ENCODE measurements at places on chromosomes 12 and 14.

- H3K36me3 ChIP-seq, result no peaks in the 10 kb centered on the region
- H3K27ac ChIP-seq, result no peak overlapping the region
- no peaks in the 10 kb centered on the region for H3K27me3 ChIP-seq
- no peaks in the 10 kb centered on the region for H3K4me1 ChIP-seq
These were observed 41.8 kb upstream of the FRMD6 start for GRCh38 chr14:51609955-51610283.

- DNase-seq, result no peak
- no peaks in the 10 kb centered on the region for H3K27me3 ChIP-seq
- peak overlapping the region; percentile 71 for H3K27ac ChIP-seq
- no peaks in the 10 kb centered on the region for H3K4me1 ChIP-seq
- H3K36me3 ChIP-seq, result no peaks in the 10 kb centered on the region
These were observed 23.2 kb upstream of the BICD1 start for GRCh38 chr12:32083489-32083888.

DNA sequence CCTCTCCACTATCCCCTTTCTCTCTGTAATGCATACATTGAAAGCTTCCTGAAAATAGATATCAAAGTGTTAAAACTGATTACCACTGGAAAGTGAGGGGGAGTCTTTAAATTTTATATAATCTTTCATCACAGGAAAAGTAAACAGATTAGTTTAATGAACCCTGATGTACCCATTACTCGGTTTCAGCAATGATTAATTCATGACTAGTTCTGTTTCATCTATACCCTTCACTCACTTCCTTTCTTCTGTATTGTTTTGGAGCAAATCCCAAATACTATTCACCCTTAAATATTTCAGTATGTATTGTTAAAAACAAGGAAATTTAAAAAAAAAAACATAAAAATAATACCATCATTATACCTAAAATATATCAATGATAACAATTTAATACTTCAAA is 67.3 kb upstream of the TMCC3 start:
- no peaks in the 10 kb centered on the region for H3K36me3 ChIP-seq
- H3K27me3 ChIP-seq, result no peaks in the 10 kb centered on the region
- DNase-seq, result no peak
- no peak overlapping the region for H3K27ac ChIP-seq

DNA sequence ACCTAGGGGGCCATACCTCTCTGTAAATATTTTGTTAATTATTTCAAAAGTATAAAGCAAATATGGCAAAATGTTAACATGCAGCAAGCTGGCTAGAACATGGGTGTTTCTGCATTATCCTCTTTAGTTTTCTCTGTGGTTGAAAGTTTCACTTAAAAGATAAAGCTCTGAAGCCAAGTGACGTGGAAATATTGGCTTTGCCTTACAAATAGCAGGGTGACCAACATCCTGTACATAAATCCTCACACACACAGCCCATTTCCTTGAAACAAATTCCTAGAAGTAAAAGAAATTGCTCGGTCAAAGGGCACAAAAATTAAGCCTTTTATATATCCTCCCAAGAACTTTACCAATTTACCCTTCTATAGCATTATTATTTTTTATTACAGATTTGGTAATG is 10.6 kb upstream of the VWF start:
- no peaks in the 10 kb centered on the region for H3K4me1 ChIP-seq
- H3K27ac ChIP-seq, result no peak overlapping the region
- no peaks in the 10 kb centered on the region for H3K36me3 ChIP-seq
- no peaks in the 10 kb centered on the region for H3K27me3 ChIP-seq
- H3K4me3 ChIP-seq, result no peak overlapping the region
- DNase-seq, result no peak

DNA sequence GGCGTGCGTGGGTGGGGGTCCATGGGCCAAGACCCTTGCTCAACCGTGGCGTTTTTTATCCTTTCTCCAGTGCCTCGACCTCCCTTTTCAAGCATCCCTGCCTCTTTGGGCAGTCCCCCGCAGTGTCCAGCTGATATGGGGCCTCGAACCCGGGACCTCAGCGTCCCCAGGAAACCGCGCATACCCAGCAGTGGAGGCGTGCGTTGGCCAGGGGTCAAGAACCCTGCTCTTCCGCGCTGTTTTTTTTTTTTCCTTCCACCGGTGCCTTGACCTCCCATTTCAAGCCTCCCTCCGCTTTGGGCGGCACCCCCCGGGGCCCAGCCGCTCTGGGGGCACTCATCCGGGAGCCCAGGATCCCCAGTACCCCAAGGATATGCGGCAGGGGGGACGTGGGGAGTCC is 325.8 kb downstream of the ALG10 start:
- H3K36me3 ChIP-seq, result no peaks in the 10 kb centered on the region
- H3K4me1 ChIP-seq, result no peaks in the 10 kb centered on the region
- no peak for DNase-seq

GRCh38 chr14:91418387-91419043 is 895 bp upstream of the CCDC88C start:
- H3K4me3 ChIP-seq, result peak overlapping the region; percentile 39
- no peaks in the 10 kb centered on the region for H3K27me3 ChIP-seq
- no peak overlapping the region for H3K27ac ChIP-seq

- H3K36me3 ChIP-seq, result no peaks in the 10 kb centered on the region
- H3K27me3 ChIP-seq, result no peaks in the 10 kb centered on the region
- H3K27ac ChIP-seq, result no peak overlapping the region
- DNase-seq, result no peak
These were observed 18.0 kb upstream of the ABHD12B start for GRCh38 chr14:50853891-50854290.

- H3K27ac ChIP-seq, result no peak overlapping the region
- H3K36me3 ChIP-seq, result no peaks in the 10 kb centered on the region
- no peaks in the 10 kb centered on the region for H3K4me1 ChIP-seq
These were observed 1.6 kb downstream of the CEBPE start for GRCh38 chr14:23117371-23118020.

DNA sequence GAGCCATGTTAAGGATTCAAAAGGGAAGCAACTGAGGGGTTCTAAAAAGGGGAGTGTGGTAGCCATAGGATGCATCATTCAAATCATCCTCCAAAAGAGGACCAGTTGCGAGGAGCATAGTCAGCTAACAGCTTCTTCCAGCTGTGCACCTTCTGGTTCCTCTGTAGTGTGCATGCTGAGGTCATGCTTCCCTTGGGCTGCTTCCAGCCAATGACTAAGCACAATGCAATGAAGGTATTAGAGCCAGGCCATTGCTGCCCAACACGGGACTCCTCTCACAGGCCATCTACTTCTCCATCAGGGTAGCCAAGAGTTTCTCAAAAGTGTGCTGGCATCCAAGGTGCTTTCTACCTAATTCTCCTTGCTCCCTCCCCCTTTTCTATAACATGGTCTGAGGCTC is 69.2 kb upstream of the ARID2 start:
- H3K4me3 ChIP-seq, result no peak overlapping the region
- DNase-seq, result no peak
- no peaks in the 10 kb centered on the region for H3K27me3 ChIP-seq
- no peaks in the 10 kb centered on the region for H3K36me3 ChIP-seq
- no peaks in the 10 kb centered on the region for H3K4me1 ChIP-seq
- no peak overlapping the region for H3K27ac ChIP-seq

DNA sequence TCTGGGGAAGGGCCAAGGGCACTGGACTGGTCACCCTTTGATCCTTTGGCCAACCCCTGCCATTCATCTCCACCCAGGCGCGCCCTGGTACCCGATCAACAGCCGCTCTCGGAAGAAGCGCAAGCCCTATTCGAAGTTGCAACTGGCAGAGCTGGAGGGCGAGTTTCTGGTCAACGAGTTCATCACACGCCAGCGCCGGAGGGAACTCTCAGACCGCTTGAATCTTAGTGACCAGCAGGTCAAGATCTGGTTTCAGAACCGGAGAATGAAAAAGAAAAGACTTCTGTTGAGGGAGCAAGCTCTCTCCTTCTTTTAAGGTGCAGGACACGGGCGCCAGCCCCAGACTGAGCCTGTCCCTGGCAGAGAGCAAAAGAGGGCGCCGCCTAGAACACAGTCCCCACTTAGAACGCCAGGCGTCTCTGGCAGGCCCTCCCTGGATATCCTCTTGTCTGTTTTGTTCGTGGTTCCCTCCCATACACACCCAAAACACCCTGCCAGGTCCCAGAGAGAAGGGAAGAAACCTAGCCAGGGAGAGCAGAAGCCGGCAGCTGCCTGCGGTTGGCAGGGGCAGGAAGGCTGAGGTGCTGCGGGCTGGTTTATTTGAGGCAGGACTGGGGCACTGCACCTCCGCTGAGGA is 1.7 kb downstream of the HOXC12 start:
- H3K27ac ChIP-seq, result no peak overlapping the region
- H3K4me3 ChIP-seq, result no peak overlapping the region
- H3K27me3 ChIP-seq, result peaks cover 99% of the 10 kb centered on the region
- H3K36me3 ChIP-seq, result no peaks in the 10 kb centered on the region
- DNase-seq, result no peak

GRCh38 chr14:87784386-87784785 is 208.6 kb downstream of the GALC start:
- no peaks in the 10 kb centered on the region for H3K4me1 ChIP-seq
- H3K4me3 ChIP-seq, result no peak overlapping the region
- no peak overlapping the region for H3K27ac ChIP-seq
- no peaks in the 10 kb centered on the region for H3K36me3 ChIP-seq

DNA sequence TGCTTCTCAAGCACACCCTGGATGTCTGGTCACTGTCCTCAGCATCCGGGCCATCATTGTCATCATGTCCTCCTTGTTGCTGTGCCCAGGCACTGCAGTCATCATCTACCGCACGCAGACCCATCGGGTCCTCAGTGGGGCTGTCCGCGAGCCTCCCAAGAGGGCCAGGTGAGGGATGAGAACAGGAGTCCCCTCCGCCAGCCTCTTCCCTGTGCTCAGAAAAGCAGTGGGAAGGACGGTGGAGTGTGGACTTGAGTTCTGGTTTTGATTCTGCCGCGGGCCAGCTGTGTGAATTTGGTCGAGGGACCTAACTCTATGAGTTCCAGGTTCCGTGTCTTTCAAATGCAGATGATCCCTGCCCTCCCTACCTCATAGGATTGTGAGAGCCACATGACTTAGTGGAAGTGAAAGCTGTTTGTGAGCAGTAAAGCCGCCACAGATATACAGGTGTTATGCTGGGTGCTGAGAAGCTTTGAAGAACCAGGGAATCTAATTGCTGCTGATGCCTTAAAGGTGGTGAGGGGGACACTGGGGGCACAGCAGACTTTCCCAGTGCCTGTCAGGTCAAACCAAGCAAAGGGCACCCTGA is 122.9 kb upstream of the RAP1B start:
- H3K27ac ChIP-seq, result no peak overlapping the region
- H3K4me3 ChIP-seq, result no peak overlapping the region
- no peak for DNase-seq
- no peaks in the 10 kb centered on the region for H3K4me1 ChIP-seq

- peak overlapping the region; percentile 57 for H3K27ac ChIP-seq
- H3K4me3 ChIP-seq, result peak overlapping the region; percentile 36
- H3K4me1 ChIP-seq, result no peaks in the 10 kb centered on the region
- H3K27me3 ChIP-seq, result peaks cover 20% of the 10 kb centered on the region
These were observed 1.5 kb downstream of the PDZRN4 start for GRCh38 chr12:41189395-41190251.

- H3K4me3 ChIP-seq, result no peak overlapping the region
- no peaks in the 10 kb centered on the region for H3K36me3 ChIP-seq
- H3K27ac ChIP-seq, result no peak overlapping the region
- H3K4me1 ChIP-seq, result peaks cover 78% of the 10 kb centered on the region
These were observed 103.0 kb downstream of the CRADD start for GRCh38 chr12:93780101-93780641.

All from tibial nerve (tissue), 4 donors.